ENCODE measurements at places on chromosomes 16 and 17.

- DNase-seq = no peak
Observed at GRCh38 chr17:9181640-9182039, 160.3 kb downstream of the NTN1 start.

DNA sequence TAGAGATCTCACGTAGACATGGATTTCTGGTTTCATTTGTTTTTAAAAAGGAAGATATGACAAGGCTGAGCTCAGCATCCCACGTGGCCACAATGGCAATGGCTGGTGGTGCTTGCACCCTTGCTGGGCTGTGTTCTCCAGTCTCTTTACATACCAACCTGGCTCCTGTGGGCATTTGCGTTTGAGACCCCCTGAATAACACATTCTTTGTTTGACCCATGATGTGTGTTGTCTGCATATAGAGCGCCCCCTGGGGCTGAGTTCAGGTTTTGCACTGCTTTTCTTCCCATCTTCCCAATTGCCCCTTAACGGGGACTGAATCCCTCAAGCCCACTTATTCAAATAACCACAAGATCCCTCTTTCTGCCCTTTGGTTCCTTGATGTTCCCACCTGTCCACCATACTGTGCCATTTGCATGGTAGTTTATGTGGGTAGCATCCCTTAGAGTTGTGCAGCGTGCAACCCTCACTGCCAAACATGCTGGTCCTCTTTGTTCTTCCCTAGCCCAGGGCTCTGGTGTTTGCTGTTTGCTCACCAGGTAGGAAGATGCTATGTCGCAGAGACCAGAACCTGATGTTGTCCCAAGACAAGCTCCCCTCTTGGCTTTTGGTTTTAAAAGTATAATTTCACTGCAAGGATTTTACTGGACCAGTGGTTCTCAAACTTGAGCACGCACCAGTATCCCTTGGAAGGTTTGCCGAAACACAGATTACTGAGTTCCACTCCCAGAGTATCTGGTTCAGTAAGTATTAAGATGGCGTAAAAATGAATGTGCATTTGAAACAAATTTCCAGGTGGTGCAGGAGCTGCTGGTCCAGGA is 38.5 kb upstream of the NKD1 start:
- DNase-seq = no peak

DNA sequence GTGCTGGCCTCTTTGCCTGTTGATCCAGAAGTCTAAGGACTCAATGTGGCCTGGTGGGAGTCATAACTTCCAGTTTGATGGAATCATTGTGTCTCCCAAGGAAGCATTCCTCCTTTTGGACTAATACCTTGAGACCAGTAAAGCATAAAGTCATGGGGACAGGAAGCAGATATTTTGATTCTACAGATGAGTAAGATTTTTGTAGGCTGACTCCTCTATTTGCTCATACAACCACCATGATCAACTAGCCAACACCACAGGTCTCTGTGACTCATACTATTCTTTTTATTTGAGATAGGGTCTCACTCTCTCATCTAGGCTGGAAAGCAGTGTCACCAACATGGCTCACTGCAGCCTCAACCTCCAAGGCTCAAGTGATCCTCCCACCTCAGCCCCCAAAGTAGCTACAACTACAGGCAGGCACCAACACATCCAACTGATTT is 6.2 kb downstream of the MT2A start:
- DNase-seq = no peak

- DNase-seq = no peak
Observed at GRCh38 chr17:40517286-40517662, 15.9 kb upstream of the TNS4 start.

GRCh38 chr17:60916043-60916442 is 238.4 kb downstream of the BCAS3 start:
- DNase-seq = no peak
